ENCODE measurements at places on chromosomes 12 and 14.

GRCh38 chr14:61033054-61033453 is 52.0 kb downstream of the SLC38A6 start:
- no peak for DNase-seq

- peak; percentile 72 for DNase-seq
Measured at GRCh38 chr12:111451649-111452129, 46.0 kb downstream of the SH2B3 start.

GRCh38 chr12:79162948-79163347 is 298.4 kb downstream of the SYT1 start:
- DNase-seq, result no peak

GRCh38 chr12:8080120-8080519 is 2.0 kb upstream of the NECAP1 start:
- no peak for DNase-seq

DNA sequence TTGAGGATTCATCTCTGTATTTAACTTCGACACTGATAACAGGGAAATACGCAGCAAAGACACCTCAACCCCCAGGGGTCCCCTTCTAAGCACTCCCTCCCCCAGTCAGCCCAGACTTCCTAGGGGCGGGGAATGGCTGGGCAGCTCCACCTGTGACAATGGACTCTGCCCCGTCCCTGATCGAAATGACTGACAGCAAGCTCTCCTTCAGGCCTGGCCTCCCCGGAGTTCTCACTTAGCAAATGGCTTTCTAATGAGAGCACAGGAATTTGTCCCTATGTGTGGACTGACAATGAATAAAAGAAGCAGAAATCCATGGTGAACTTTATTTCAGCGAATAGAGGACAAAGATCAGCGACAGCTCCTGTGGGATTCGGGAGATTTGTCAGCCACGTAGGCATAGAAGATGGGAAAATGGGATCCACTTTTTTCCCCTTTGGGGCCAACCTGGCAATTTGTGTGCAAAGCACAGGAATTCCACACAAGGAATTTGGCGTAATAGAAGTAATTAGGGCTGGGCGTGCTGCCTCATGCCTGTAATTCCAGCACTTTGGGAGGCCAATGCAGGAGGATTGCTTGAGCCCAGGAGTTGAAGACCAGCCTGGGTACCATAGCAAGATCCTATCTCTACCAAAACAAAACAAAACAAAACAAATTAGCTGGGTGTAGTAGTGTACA is 63.8 kb downstream of the TNFAIP2 start:
- DNase-seq, result peak; percentile 31

- DNase-seq, result no peak
Measured at GRCh38 chr12:3988519-3989217, 115.5 kb upstream of the PARP11 start.

GRCh38 chr12:64526859-64527258 is 74.9 kb downstream of the TBK1 start:
- DNase-seq, result no peak

DNA sequence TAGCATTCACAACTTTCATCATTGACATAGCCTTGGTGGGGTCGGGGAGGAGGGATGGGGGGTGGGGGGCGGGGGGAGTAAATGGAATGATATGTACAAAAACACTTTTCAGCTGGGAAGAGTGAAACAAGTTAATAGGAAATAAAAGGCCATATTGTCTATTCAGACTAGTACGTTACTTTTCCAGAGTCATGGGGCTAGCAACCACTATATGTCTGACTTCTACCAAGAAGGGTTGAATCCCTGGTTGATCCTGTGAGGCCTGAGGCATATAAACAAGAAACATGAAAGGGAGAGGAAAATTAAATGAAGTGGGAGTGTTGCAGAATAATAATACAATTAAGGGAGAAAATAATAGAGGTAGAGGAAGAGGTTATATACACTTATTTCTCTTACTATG is 225.5 kb downstream of the ERC1 start:
- DNase-seq, result no peak

- no peak for DNase-seq
Measured at GRCh38 chr14:70754991-70755390, 54.3 kb downstream of the MAP3K9 start.

DNA sequence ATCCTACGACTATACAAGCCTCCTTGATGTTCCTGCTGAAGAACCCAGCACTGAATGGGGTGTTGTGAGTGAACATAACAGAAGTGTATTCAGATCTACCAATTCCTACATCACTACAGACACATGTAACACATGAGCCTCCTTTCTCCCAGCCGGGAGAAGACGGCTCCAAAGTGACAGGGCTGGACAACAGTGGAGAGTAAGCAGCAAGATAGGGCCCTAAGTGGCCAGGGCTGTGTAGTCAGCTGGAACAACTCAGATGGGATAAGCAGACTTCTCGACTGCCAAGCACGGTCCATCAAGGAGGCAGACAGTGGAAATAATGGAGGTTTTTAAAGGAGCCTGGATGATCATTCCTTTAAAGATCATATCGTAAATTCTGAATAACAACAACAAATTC is 73.5 kb downstream of the TTC7B start:
- DNase-seq, result no peak

DNA sequence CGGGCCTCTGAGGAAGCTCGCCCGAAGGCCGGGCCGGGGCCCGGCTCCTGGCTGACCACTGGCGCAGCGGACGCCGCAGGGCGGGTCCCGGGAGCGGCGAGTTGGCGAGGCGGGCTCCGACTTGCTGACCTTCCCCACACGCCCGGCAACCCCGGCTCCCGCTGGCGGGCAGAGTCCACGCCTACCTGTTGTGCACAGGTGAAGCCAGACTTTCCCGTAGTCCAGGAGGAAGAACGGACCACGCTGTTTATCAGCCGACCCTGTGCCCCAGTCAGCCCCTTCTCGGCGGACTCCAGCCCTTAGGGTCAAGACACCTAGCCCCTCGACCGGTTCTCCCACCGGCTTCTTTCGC is 407 bp downstream of the HEATR5A start:
- peak; percentile 46 for DNase-seq

DNA sequence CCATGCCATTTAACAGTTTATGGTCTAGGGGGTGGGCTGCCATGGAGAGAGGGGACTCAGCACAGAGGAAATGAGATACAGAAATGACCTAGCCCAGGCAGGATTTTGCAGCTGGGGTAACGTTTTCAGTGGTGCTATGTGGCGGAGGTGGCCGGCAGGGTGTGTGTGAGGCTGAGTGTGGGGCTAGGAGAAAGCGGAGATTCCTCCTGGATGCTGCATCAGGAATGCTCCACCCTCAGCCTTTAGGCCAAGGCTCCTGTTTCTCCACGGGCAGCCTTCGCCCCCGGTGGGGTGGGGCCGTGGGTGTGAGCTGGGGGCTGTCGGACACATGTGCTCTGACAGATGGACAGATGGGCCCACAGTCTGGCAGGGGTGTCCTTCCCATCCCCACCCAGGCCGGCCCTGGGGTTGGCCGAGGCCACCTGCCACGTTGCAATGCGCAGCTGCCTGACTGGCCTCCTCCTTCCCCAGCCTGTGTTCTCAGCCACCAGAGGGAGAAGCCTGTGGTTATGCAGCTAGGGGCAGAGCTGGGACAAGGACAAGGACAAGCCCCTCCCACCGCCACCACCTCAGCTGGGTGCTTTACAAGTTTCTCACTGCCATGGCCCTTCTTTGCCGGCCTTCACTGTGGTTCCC is 44.3 kb downstream of the TEAD4 start:
- no peak for DNase-seq

GRCh38 chr12:107986183-107986582 is 142.9 kb upstream of the WSCD2 start:
- no peak for DNase-seq

DNA sequence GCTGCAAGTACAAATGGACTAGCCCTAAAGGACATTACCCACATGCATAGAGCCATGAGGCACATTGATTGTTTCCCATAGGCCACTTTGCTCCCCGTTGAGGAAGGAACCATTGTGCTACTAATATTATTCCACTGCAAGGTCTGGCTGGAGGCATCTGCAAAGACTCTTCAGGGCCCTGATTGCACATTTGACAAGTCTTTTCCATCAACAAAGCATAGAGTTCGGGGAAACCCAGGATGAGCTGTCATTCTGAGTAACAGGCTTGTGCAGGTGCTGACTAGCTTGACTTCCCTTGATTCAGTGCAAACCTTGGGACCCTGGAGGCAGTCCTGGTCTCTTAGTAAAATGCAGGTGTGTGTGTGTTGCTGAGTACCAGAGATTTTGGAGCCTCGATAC is 73.8 kb downstream of the SUSD6 start:
- no peak for DNase-seq

GRCh38 chr14:104719343-104719742 is 4.7 kb upstream of the ADSS1 start:
- DNase-seq, result no peak

DNA sequence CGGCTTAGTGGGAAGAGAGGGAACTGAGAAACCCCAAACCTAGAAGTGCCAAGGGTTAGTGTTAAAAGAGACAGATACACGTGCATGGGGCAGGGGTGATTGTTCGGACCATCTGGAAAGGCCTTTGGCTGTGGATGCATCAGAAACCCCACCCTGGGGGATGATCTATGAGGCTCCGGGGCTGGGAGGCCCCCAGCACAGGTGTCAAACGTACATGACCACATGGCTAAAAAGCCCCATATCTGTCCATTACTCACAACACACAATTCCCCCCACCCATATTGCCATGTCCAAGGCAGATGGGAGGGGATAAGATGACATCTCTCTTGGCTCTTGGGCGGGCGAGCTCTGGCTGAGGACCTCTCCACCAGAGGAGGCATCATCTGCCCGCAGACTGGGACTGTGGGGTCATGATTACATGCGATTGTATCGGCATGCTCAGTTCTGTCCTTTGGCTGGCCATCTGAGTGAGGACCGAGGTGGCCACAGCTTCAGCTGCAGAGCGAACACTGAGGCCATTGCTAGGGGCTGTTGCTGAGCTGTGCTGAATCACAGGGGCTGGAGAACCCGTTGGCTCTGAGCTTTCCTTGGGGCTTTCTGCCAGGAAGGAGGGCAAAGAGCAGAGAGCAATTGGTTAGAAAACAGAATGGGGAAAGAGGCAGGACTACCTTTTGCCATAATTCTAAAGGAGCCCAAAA is 9.6 kb upstream of the NPFF start:
- no peak for DNase-seq

DNA sequence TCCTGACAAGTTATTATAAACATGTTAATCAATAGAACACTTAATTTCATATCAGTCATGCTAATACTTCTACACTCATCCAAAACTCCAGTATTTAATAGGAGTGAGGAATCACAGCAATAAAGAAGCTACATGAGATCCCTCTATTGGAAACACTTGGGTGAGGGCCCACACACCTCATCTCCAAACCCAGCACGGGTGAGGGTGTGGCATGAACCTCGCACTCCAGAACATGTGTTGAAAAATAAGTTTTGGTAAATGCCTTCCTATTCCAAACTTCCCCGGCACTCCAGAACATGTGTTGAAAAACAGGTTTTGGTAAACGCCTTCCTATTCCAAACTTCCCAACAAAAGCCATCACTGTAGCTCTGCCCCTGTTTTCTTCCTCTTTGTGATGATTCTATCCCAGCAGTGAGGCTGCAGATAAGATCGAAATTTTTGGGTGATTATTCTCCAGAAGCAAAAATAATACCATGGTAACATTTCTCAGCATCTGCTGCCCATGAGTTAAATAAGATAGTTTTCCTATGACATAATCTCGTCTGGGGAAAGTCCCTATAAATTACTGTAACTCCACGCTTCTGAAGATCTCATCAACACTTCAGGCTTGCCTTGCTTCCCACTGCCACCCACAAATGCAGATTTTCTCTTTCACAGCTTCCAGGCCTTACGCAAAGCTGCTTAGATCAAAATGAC is 24.4 kb upstream of the PTPRB start:
- DNase-seq, result no peak

GRCh38 chr12:5494343-5494742 is 62.4 kb downstream of the NTF3 start:
- no peak for DNase-seq

DNA sequence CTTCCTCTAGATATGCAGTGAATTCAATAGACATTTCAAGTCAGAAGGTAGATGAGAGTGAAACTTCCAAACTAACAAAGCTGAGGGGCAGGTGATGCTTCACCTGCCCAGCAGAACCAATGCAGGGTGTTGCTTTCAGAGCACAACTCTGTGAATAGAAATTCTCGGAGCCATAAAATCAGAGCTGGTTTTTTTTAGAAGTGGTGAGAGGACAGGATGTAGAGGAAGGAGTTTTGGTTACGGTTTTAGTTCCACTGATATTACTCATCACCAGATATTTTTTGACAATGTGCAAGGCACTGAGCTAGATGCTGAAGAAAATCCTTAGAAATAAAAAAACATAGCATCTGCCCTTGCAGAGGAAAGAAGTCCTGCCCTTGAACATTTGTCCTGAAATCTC is 62.2 kb downstream of the BMP4 start:
- DNase-seq, result no peak

GRCh38 chr12:87991483-87991882 is 37.7 kb downstream of the C12orf50 start:
- no peak for DNase-seq

DNA sequence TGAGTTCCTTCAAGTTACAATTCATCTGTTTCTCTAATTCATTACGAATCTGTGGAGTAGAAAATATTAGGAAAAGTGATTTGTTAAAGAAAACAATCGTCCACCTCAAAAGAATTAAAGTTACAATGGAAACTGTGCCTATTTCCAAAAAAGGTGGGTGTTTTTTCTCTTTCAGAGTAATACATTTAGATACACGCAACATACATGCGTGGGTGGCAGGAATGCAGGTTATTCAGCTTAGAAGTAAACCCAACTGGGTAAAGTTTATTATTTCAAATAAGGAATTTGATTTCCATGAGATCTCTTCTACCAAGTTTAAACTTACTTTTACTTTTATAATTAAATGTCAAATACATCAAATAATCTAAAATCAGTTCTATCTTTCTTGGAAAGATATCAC is 52.2 kb downstream of the SSH1 start:
- no peak for DNase-seq

- DNase-seq, result no peak
Measured at GRCh38 chr12:15225136-15225862, 4.1 kb upstream of the RERG start.

- no peak for DNase-seq
Measured at GRCh38 chr12:106584104-106585064, 1.6 kb downstream of the RFX4 start.

- no peak for DNase-seq
Measured at GRCh38 chr14:33943096-33943883, 7.6 kb downstream of the EGLN3 start.

DNA sequence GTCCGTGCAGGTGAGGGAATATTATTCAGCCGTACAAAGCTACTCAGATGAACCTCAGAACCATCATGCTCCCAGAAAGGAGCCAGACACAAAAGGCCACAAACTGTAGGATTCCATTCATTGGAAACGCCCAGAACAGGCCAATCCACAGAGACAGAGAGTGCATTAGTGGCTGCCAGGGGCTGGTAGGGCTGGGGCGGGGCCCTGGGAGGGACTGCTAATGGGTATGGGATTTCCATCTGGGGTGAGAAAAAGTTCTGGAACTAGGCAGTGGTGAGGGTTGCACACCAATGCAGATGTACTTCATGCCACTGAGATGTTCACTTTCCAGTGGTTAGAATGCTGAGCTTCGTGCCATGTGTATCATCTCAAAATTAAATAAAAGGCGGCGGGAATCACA is 101.1 kb downstream of the RFLNA start:
- DNase-seq, result no peak

GRCh38 chr14:81459912-81460311 is 59.8 kb upstream of the STON2 start:
- no peak for DNase-seq

GRCh38 chr12:133105620-133106019 is 24.5 kb downstream of the ZNF891 start:
- no peak for DNase-seq

All from cerebellar cortex (tissue), 1 donor.